ENCODE measurements at places on chromosomes 5 and 9.

GRCh38 chr5:87877023-87877422 is 391.6 kb downstream of the TMEM161B start:
- DNase-seq = no peak

- no peak for DNase-seq
Observed at GRCh38 chr5:72796001-72796400, 20.5 kb upstream of the TNPO1 start.

DNA sequence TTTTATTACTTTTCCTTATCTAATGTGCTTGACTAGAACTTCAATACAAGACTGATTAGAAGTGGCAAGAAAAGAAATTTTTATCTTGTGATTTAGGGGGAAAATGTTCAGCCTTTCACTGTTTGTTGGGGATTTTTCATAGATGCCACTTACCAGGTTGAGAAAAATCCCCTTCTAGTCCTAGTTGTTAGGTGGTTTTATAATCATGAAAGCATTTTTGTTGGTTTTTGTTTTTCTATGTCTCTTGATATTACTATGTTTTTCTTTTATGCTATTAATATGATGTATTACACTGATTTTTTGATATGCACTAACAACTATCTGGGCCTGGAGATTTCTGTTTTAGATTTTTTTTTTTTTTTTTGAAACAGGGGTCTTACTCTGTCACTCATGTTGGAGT is 134.0 kb downstream of the PARP8 start:
- DNase-seq = no peak

- DNase-seq = no peak
Observed at GRCh38 chr5:14216902-14217301, 73.8 kb downstream of the TRIO start.

GRCh38 chr9:89218040-89218928 is 39.7 kb upstream of the SHC3 start:
- no peak for DNase-seq

GRCh38 chr5:91468651-91469422 is 85.7 kb upstream of the ARRDC3 start:
- DNase-seq = no peak

DNA sequence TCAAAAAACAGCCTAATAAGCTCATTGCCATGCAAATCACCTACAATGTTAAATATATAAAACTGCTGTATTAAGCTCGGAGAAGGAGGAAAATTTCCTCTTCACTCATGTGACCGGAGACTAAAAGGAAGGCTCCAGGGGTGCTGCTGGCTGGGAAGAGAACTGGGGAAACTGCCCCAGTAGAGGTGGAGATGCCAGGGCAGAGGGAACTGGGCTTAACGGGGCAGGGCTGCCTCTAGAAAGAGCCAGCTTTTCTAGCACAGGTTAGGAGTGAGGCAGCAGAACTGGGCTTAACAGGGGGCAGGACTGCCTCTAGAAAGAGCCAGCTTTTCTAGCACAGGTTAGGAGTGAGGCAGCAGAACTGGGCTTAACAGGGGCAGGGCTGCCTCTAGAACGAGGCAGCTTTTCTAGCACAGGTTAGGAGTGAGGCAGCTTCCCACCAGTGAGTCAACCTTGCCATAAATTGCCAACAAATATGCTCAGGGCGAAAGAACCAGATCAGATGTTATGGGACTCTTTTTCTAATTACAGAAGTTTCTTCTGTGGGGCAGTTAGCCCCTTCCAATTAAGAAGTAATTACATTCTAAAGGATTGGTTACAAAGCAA is 115.3 kb downstream of the FANCC start:
- DNase-seq = no peak

DNA sequence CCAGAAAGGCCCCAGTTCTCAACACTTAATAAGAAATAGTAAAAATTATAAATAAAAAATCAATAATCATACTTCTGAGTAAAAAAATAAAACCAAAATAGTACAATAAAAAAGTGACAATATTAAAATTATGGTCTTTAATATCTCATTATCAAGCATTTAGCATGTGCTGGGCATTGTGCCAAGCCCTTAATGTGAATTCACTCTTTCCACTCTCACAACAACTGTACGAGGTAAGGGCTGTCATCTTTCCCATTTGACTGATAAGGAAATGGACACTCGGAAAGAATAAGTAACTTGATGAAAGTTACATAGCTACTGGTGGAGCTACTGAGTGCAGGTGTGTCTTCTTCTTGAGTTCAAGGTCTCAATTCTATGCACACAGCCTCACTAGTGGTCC is 43.6 kb downstream of the SEC61B start:
- DNase-seq = no peak

DNA sequence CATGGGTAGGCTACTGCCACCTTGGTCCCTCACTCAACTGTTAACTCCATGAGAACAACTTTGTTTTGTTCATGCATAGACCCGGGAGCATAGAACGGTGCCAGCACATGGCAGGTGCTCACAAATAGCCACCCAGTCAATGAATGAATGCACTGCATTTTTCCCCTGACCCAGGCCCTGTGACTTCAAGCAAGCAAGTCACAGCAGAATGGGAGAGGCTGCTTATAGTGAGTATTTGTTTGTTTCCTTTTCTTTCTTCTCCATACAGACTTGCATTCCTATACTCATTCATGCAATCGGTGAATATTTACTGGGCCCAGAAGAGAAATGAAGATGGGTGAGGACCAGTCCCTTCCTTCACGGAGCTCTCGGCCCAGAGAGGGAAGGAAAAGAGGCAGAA is 62.0 kb downstream of the SHB start:
- DNase-seq = no peak

GRCh38 chr5:152634586-152634985 is 229.5 kb upstream of the NMUR2 start:
- DNase-seq = no peak

GRCh38 chr9:136634904-136635303 is 27.8 kb upstream of the EGFL7 start:
- no peak for DNase-seq

GRCh38 chr5:37710965-37711364 is 128.9 kb downstream of the GDNF start:
- peak; percentile 44 for DNase-seq

DNA sequence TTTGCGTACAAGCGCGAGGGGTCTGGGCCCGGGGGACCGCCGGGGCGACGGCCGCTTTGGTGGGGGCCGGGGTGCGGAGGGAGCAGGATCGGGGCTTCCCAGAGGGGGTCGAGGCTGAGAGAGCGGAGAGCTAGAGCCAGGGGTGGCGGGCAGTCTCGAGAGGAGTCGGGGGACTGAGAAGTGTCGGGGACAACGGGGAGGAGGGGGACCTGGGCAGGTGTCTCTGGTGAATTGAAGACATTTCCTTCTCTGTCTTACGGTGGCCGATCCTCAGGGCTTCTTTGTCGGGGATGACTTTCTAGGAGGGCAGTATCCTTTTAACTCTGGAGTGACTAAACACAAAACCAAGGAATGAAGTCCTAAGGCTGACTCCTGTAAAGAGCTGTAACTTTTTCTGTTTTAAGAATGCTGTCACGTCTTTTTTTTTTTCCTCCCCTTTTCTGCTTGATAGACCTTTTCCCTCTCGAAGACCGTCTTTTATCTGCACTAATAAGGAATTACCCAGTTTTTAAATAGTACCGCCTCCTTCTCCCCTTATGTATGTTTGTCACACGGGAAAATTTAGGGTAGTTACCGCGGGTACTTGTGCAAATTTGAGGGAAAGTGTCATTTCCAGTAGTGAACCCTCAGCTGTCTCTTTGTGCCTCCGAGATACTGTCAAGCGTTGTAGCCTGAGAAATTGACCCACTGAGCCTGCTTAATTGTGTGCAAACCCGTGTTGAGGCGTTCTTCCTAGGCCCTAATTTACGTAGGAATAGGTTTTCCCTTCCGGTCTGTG is 822 bp downstream of the DENND4C start:
- peak; percentile 36 for DNase-seq

- DNase-seq = peak; percentile 38
Observed at GRCh38 chr9:88947581-88948573, 43.4 kb upstream of the S1PR3 start.

DNA sequence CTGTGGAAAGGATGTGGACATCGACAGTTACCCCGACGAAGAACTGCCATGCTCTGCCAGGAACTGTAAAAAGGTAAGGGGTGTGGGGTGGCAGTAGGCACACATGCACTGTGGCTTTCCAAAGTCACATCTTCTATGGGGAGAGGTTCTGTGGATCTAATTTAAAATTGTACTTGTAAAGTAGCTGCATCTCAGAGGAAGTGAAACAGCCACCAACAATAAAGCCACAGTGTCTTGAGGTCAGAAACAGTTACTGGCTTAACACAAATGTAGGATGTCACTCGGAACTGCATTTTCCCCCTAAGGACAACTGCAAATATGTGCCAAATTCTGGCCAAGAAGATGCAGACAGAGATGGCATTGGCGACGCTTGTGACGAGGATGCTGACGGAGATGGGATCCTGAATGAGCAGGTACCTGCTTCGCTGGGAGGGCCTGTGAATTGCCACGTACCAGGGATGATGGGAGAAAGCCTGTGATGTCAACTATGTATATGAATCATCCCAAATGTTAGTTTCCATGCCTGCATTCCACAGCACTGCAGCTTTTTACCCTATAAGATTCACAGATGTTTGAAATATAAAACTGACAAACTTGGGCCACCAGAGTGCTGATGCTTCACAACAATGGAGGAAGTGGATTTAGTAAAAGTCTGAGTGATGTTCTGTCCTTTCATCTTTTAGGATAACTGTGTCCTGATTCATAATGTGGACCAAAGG is 35.3 kb downstream of the THBS4 start:
- peak; percentile 15 for DNase-seq

DNA sequence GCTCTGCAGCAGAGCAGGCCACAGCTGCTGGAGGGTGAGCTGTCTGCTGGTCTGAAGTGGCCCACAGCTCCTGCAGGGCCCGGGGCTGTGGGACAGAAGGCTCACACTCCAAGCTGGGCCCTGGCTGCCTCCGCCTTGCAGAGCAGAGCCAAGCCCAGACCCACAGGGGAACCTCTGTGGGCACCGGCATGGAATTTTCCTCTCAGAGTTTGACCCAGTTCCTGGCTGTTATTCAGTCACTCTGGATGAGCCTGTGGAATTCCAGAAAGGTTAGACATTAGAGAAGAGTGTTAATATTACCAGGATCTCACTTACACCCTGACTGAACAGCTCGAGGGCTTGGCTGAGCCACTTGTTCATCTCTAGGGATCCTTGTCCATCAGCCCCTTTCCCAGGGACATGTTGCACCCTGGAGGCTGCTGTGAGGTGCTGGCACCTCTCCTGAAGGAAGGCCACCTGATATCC is 17.5 kb downstream of the IL9 start:
- no peak for DNase-seq

DNA sequence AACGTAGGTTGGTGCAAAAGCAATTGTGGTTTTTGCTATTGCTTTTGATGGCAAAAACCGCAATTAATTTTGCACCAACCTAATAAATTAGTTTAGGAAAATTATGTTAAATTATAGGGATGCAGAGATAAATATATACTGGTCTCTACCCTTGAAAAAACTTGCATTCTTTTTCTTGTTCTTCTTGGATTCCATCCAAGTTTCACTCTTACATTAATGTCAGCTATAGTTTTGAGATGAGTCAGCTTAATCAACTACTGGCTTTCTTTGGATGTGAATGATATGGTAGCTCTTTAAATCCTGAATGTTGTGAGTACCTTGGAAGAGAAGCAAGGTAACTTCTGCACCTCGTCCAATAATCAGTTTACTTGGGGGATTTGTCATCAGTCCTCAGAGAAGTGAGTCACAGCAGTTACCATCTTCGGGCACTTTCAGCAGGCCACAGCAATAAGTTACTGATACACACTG is 549.0 kb upstream of the ZNF608 start:
- peak; percentile 45 for DNase-seq

GRCh38 chr5:38871058-38871605 is 25.3 kb downstream of the OSMR start:
- no peak for DNase-seq

DNA sequence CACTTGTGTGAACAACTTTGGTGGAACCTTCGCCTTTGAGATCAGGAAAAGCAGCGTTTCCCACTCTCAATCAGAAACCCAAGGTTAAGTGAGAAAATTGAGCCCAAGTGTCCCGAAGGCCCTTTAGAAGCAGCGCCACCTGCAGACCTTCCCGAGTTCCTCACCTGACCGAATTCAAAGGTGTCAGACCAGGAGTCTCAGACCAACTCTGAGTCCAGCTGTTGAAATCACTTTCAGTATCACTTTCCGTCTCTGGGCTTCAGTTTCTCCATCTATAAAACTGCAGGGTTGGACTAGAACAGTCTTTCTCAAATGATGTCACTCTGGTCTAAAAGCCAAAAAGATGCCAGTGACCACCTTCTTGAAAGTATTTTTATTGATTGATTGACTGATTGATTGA is 31.7 kb upstream of the GRHPR start:
- no peak for DNase-seq

DNA sequence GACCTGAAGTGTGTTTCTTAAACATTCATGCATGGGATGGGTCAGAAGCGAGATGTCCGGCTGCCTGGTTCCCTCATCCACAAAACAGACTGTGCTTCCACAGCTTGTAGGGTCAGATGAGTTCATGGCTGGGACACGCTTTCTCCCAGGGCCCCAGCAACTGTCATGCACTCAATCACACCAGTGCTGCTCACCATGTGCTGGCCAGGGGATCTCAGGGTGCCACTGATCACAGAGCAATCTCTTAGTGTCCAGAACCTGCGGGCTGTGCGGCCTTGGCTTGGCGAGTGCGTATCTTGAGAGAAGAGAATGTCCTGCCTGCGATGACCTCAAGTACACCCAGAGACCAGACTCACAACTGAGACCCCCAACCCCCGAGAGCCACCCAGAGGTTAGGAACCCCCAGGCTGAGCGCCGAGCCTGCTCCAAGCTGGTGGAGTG is 26.0 kb upstream of the FCN2 start:
- DNase-seq = no peak
